Stimulated activated CD4-positive, alpha-beta T cell treated with anti-CD3 and anti-CD28 coated beads, TNF-alpha, amount 100 ng/mL, for 48 hours (primary cell): ENCODE measurements at places on chromosomes 7 and 10.

DNA sequence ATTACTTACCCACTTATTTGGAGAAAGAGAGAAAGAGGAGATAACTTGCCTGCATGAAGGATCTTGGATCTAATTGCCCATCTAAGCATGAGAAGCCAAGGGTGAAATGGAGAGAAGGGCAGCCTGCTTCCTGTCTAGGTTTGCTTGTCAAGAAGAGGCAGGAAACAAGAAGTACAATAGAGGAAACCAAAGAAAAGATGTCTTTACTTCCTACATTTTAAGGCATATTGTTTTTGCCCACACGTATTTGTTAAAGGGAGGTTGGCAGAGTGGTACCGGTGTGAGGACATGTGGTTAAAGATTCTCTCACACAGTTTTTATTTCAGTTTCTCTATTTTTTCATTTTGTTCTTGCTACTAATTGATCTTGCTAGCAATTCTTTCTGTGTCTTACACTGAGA is 6.0 kb upstream of the TAS2R38 start:
- no peak for DNase-seq

DNA sequence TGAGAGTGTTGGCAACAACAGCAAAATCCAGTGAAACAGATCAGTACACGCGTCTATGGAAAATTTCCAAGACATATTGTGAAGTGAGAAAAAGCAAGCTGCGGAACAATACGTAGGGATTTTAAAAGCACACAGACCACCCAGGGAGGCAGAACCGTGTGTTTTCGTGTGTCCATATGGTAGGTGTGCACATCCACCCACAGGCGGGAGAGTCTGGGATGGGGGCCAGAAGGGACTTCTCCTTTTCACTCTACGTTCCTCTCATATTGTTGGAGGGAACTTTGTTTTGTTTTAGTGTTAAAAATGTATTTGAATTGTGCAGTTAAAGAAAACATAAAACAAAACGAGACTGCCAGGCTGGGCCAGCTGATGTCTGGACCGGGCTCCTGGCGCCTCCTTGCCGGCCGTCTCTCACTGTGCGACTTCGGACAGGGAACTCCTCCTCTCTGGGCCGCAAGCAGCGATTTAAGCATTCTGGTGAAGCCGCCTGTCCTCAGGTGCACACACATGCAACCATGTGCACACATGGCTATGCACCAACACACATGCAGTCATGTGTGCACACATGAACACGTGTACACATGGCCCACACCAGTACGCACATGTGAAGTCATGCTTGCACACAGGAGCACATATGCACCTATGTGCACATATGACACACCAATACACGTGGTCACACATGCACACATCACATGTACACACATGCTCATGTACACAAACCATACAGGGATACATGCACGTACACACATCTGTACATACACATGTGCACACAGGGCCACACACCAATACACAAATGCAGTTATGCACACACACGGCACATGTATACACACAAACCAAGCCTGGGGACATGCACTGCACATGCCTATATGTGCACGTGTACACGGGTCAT is 141.1 kb downstream of the ELFN1 start:
- DNase-seq = no peak

- DNase-seq = no peak
Observed at GRCh38 chr7:50530766-50531165, 34.4 kb downstream of the DDC start.

DNA sequence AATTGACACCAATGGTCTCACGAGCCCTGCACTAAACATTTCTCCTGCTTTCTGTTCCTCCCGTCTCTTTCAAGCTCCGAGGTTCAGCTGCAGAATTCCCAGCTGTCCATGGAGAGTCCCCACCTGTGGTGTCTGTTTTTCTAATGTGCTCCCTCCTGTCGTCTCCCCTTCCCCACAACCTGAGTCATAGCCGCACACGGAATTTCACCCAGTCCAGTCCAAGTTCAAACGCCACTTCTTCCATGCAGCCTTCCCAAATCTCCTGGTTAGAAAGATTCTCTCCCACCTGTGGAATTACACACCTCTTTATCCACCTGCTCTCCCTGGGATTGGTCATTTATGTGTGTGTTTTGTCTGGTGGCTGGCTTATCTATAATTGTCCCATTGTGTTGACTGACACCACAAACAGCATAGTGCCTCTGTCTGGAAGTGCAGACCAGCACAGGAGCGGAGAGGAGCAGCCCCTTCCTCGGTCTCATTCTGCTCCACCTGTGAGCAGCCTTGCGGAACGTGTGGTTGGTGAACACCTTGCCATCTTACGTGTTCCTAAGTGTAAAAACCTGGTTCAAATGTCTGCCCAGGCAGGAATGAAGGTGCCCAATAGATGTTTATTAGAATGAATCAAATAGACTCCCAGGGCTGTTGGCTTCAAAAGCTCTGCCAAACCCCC is 3.3 kb upstream of the DIP2C start:
- DNase-seq = no peak

DNA sequence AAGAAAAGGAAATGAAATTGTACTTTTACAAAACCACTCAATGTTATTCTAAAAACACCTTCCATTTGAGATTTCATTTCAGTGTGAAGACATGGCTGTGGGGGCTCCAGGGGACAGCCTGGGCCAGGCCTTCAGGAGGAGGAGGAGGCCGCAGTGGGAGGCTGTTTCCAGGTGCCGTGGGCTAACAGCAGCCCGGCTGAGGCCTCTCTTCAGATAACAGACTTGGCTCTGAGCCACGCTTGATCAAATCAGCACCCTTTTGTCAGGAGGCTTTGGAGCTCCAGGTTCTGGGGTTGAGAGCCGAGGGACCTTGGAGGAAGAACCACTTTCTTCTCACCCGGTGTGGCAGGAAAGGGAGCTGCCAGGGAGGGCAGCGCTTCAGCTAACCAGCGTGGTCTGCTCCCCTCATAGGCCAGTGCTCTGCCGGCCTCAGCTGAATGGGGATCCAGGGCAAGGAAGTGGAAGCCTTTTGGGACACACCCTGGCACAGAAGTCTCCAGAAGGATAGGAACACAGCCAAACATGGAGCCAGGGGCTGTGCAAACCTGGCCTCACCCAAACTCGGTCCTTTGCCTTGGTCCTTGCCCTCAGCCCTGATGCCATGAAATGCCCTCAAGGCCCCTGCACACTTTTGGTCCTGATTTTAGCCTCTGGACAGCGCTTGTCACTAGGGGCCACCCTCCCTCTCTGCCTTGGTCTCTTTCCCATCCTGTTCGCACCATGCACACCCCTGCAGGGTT is 23.5 kb upstream of the CHST15 start:
- DNase-seq = no peak

GRCh38 chr7:67918158-67918557 is 921.5 kb downstream of the TYW1 start:
- no peak for DNase-seq

- DNase-seq = no peak
Observed at GRCh38 chr10:36366843-36367242, 724.7 kb upstream of the FZD8 start.

DNA sequence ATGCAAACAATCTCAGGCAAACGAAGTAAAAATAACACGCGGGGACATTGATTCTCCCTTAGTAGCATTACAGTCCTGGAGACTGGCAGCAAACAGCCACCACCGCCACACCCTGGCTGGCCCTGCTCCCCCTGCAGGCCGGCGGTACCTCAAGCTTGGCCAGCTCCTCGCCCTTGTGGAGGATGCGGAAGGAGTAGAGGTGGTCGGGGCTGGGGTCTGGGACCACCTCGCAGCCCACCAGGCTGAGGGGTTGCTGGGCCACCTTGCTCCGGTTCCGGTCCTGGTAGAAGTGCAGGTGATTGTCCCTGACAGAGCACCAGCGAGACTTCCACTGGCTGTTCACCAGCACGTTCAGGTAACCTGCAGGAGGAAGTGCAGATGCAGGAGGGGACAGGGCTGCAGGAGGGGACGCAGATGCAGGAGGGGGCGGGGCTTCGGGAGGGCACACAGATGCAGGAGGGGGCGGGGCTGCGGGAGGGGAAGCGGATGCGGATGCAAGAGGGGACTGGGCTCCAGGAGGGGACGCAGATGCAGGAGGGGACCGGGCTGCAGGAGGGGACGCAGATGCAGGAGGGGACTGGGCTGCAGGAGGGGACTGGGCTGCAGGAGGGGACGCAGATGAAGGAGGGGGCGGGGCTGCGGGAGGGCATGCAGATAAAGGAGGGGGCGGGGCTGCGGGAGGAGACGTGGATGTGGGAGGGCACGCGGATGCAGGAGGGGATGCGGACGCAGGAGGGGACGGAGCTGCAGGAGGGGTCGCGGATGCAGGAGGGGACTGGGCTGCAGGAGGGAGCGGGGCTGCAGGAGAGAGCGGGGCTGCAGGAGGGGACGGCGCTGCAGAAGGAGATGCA is 65.7 kb downstream of the VWA2 start:
- DNase-seq = peak; percentile 11

GRCh38 chr7:23955600-23956149 is 245.7 kb downstream of the STK31 start:
- DNase-seq = no peak

DNA sequence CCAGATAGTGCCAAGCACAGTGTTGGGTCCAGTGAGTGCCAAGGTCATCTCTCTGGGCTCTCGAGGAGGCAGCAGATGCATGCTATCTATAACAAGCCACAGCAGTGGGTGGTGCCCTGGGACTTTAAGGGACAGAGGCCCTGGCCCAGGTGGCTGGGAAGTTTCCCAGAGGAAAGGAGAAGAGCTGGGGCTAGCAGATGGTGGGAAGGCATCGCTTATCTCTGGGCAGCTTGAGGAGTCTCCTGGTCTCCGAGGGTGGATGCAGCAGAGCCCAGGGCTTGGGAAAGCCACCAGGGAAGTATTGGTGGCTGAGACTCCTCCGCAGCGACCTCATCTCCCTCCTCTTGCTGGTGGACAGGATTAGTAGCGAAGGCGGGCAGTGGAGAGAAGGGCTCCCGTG is 63.4 kb upstream of the LRRC4 start:
- DNase-seq = no peak

GRCh38 chr10:131072651-131073468 is 238.7 kb downstream of the TCERG1L start:
- DNase-seq = no peak

DNA sequence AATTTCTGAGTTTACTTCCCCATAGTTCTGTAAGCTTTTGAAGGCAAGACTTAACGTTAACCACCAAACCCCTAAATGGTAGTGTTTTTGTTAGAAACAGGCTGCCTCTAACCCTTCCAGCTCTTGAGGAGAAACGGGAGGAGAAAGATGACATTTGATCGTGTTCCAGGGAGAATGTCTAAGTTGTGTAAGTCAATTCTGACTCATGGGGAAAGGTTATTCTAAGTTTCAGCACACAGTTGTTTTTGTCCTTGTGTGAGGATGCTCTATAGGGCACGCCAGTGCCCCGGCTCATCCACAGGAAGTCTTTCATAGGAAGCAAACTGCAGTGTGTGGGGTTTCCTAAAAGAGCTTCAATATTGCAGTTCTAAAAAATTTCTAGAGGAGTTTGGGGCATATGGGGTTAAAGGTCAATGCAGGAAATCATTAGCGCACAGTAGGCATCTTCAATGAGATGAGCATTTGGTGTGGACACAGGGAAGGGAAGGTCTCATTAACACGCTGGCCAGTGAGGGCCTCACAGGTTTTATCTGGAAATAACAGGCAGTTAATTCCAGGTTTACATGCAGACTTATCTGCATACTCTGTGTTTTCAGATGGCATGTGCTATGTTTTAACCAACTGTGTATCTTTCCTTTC is 638.2 kb upstream of the IGFBP3 start:
- no peak for DNase-seq

- DNase-seq = no peak
Observed at GRCh38 chr7:155261031-155261985, 36.4 kb upstream of the INSIG1 start.
